ENCODE measurements at places on chromosomes 5 and 9. TPM values are rescaled to one million over a fixed set of nuclear protein-coding genes. Genes with fewer than 3 reads are reported as not detected.
A peak's percentile ranks its signal among the peaks of the same experiment; 100 is the strongest.

DNA sequence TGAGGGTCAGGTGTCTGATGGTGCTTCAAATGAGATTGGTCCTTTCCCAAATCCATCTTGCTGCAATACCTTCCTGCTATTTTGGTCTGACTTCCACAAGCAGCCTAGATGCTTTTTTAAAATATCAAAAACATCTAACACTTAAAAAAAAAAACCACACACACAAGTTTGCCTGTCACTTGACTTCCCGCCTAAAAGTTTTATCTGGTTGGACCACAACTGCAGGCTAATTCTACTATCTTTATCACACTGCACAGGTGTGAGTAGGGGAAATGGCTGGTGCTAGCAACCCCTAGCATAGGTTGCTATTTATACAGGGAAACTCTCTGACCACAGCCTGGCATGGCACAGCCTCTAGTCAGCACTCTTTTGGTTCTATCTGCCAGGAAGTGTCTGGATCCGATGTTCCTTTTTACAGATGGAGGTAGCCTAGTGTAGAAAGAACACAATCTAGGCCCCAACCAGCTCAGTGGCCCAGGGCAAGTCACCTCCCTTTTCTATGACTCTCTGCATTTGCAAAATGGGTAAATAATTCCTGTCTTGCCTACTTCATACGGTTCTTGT lies at the start of gene HEMGN:
Gene HEMGN, minus strand, starts transcription at position 92 of the 564 bp plus-strand sequence. Its CDS starts 36 bp downstream, at position 56.
- peak; percentile 50 for DNase-seq
- no peak within 1 kb of the TSS for H3K4me3 ChIP-seq
- no peaks in the 10 kb centered on the region for H3K36me3 ChIP-seq
- no peaks in the 10 kb centered on the region for H3K4me1 ChIP-seq
- no peak within 1 kb of the TSS for H3K27ac ChIP-seq

Gene CEP72
- 0.46 TPM for polyA plus RNA-seq

- H3K36me3 ChIP-seq = peaks cover 31% of the 10 kb centered on the region
- no peak for DNase-seq
- H3K4me1 ChIP-seq = no peaks in the 10 kb centered on the region
- H3K27ac ChIP-seq = no peak overlapping the region
These were observed 27.8 kb downstream of the CSF1R start for GRCh38 chr5:150058480-150059126.

Gene FST
- 4.1 TPM for polyA plus RNA-seq

Gene TEK
- polyA plus RNA-seq = 1.5 TPM

- H3K27me3 ChIP-seq = peaks cover 6% of the 10 kb centered on the region
- peak overlapping the region; percentile 39 for H3K4me3 ChIP-seq
- H3K27ac ChIP-seq = peak overlapping the region; percentile 68
These were observed 112.8 kb downstream of the GCNT1 start for GRCh38 chr9:76571743-76572146.

All from stomach (tissue), 19 donors.